Activated CD4-positive, alpha-beta T cell treated with anti-CD3 and anti-CD28 coated beads, Interleukin-2, amount 10 ng/mL, durations not matched to agents 7 days and 5 days (primary cell): ENCODE measurements at places on chromosomes 6 and 20. TPM values are rescaled to one million over a fixed set of nuclear protein-coding genes. Genes with fewer than 3 reads are reported as not detected.

DNA sequence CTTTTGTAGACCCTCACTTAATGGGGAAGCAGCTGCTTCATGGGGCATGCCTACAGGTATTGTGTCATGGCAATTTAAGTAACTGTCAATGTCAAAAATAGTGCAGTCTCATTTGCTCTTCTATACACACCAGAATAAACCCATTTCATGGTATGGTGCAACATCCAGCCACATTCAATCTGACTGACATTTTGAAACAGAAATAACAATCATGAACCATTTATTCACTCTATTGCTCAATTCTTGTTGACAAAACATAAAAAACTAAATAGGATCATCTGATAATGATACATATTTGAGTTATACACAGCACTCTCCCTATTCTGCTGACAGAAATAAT, 122.9 kb downstream of the MAP7 start:
- DNase-seq, result no peak

DNA sequence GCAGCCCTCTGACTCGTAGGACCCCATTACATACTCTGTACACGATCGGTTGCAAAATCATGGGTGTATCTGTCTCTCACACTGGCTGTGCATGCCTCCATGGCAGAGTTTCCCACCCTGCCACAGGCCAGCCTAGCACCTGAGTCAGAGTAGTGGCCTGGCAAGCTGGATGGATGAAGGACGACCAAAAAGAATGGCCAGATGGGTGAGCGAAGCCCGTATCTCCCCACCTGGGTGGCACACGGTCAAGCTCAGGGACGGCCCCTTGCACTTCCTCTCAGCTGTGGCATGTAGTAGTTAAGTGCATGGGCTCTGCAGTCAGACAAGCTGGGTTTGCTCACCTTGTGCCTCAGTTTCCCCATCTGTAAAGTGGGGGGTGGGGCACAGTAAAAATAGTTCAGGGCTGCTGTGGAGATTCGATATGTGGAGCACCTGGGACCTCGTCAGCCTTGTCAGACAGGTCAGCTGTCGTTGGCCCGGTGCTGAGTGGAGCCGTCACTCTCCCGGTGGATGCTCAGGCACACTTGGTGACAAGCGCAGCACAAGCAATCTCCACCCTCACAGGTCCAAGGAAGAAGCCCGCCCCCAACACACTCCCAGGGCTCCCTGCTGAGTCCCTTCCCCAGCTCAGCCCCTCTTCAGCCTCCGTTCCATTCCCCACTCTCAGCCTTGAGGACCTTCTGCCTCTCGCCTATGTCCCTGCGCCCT, 12.6 kb downstream of the CPNE5 start:
- no peak for DNase-seq

GRCh38 chr6:6331946-6332601, 11.6 kb upstream of the F13A1 start:
- DNase-seq, result no peak

Gene ETV7
- total RNA-seq, result 13.4 TPM

- DNase-seq, result no peak
These were observed 108.5 kb downstream of the MANEA start for GRCh38 chr6:95685822-95686221.

DNA sequence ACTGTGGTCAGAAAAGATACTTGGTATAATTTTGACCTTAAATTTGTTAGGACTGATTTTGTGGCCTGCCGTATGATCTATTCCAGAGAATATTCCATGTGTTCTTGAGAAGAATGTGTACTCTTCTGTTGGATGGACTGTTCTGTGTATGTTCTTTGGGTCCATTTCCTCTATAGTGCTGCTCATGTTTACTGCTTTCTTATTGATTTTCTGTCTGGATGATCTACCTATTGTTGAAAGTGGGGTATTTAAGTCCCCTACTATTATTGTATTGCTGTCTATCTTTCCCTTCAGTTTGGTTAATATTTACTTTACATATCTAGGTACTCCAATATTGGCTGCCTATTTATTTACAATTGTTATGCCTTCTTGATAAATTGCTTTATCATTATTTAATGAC, 298.4 kb downstream of the BCKDHB start:
- no peak for DNase-seq

DNA sequence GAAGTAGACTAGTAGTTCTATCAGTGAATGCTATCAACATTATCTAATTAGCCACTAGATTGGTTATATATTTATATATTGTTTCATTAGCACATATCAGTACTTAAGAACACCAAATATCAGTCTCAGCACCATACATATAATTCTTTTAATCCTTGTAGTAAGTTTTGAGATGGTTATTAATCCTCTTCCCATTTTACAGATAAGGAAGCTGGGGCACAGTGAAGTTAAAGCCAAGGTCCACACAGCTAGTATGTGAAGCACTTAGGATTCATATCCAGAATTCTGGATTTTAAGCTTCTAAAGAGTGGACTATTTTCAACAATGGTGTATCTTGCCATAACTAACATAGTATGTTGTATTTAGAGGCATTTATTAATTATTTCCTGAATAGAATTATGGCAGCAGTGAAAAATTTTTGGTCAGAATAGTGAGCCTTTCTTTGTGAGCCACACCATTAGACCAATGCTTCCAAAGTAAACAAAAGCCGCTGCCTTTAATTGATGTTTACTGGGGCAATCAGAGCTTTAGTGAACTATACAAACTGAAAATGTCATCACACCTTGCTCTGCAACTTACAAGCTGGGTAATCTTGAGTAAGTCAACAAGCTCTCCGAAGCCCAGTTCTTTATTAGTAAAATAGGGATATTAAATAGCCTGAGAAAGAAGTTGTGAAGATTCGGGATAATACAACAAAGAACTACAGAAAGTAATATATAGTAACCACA, 41.9 kb upstream of the HBS1L start:
- no peak for DNase-seq

Gene PPP1R14C
- total RNA-seq, result not detected

Gene TENT5A
- 2.0 TPM for total RNA-seq

DNA sequence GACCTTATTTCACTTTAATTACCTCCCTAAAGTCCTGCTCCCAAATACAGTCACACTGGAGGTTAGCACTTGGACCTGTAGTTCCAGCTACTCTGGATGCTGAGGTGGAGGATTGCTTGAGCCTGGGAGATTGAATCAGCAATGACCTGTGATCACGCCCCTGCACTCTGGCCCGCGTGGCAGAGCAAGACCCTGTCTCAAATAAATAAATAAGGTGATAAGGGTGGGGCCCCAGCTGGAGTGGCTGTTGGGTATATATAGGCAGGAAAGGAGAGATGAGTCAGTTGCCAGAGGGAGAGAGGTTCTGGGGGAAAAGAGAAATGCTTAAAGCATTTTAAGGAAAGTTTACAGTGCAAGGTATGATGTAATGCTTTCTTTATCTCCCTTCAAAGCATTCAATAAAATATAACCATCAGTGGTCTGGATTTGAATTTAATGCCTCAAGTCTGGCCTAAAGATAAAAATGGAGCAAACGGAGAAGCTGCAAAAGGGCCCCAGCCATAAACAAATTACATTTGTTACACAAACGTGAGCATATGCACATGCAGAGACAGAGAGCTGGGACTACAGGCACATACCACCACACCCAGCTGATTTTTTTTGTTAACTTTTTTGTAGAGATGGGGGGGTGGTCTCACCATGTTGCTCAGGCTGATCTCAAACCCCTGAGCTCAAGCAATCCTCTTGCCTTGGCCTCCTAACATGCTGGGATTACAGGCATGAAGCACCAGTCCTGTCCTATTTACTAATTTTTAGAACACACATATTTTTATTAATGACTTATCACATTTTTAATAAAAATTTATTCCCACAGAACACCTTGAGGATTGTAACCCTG, 6.1 kb upstream of the PM20D2 start:
- DNase-seq, result no peak

DNA sequence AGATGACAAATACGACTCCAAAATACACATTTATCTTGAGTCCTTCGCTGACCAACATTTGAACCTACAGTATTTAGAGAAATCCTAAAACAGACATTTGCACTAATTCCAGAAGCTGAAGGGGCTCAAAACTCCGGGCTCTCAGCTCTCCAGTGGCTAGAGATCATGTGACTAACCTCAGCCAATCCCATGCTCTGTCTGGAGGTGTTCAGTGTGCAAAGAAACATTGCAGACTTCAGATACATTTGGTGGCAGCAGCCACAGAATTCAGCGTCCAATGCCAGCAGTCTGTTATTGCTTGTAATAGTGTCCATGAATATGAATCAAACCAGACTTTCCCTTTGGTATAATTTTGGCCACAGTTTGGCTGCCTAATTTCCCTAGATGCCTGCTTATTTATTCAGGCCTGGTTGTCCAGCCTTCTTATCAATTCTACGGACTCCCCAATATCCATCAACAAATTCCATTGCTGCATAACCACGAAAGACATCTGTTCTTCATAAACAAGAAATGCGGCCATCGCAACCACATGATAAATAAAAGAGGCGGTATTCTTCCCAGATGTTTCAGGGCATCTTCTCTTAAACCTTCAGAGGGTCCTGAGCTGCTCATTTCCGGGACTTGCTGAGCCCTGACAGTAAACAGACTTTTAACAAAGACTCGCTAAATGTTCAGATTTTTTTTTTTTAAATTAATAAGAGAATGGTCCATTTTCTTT, 14.5 kb upstream of the CYP24A1 start:
- no peak for DNase-seq

Gene FKBP5
- total RNA-seq, result 94.2 TPM

Gene RBPJL
- total RNA-seq, result not detected

DNA sequence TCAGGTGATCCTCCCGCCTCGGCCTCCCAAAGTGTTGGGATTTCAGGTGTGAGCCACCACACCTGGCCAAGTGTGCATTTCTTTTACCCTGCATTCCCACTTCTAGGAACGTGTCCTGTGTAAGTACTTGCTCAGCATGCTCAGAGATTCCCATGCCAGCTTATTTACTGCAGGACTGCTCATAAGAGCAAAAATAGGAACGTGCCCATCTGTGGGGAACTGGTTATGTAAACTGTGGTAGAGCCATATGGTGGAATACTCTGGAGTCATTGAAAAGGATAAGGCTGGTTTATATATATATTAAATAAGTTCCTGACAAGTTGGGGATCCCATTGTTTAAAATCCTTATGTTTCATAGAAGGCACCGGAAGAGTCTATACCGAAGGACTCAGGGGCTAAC, 38.2 kb upstream of the FANCE start:
- DNase-seq, result no peak

Gene HLA-DPB1
- 26.2 TPM for total RNA-seq

DNA sequence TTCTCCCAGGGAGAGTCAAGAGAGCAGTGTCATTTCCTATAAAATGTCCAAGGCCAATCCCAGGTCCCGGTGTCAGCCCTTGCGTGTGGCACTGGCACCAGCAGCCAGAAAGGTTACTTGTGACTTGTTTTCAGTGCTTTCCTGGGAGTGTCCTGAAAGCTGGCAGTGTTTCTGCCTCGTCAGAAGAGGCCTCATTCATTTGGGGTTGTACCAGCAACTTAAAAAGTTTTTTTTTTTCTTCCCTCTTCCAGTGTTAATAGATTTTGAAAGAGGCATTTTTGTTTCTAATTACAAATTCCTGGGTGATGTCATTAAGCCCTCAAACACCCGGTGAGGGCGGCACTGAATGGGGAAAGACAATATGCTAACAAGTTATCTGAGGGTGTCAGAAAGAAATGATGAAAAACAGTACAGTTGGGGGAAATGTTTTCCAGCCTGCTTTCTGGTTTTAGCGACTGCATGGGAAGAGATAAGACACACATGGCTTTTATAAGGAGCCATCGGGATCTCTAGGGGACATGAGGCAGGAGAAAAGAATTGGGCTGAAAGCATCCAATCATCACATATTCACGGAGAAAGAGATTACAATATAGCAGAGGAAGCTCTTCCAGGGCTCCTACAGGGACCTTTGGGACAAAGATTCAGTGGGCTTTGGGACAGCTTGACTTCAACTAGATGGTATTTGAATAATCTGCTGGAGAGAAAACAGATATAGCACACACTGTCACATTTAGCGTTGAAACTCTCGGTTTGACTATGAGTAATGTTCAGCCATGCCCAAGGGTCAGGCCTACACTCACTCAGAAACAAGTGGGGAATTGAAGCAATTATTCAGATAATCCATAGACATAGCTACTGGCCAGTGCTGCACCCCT, 153.0 kb downstream of the BCAS1 start:
- no peak for DNase-seq

DNA sequence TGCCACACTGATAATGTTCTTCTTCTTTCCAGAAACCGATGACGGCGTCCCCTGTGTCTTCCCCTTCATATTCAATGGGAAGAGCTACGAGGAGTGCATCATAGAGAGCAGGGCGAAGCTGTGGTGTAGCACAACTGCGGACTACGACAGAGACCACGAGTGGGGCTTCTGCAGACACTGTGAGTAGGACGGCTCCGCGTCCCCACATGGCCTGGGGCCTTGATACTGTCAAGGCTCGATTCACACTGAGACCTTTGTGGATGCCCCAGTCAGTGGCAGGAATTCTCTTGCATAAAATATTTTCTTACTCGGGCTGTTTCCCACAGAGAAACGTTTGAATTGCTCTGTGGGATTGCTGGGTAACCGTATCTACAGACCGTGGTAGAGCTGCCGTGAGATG, 41.5 kb upstream of the SLC22A1 start:
- DNase-seq, result no peak

Gene PHACTR1
- 0.32 TPM for total RNA-seq

Gene HLA-E
- total RNA-seq, result 753 TPM

DNA sequence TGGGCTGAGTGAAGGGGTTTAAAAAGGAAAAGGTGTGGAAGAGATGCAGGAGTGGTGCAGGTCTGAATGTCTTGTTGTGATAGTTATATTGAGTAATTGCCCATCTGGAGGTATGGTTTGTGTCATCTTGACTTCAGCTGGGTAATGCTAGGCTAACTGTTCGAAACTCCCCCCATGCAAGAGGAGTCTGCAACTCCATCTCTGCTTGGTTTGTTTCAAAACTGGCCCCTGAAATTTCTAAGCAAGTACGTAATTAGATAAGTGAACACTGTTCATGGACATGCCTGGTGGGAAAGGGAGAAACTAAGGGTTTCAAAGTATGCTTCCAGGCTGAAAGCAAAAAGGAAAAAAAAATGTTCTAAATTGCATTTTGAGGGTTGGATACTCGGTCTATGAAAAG, 17.1 kb downstream of the TTK start:
- DNase-seq, result no peak

GRCh38 chr20:61846741-61847419, 218.8 kb downstream of the TAF4 start:
- no peak for DNase-seq

DNA sequence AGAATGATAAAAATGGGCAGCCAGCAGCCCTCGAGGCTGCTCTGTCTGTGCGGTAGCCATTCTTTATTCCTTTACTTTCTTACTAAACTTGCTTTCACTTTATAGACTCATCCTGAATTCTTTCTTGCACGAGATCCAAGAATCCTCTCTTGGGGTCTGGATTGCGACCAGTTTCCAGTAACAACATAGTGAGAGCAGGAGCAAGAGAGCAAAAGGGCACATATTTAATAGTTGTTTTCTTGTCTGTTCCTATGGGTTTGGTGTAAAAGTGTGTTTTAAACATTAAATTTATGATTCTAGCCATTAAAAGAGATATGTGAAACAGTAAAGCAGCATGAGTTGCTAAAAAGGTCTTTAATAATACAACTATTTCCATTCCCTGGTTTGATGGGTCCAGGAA, 78.8 kb upstream of the OPRM1 start:
- no peak for DNase-seq

- DNase-seq, result no peak
These were observed 8.4 kb upstream of the ULBP2 start for GRCh38 chr6:149933461-149933860.

Gene HLA-DQB1
- total RNA-seq, result 24.1 TPM
